NCI-H2171 (cell line): ENCODE measurements at places on chromosomes 11 and 22.
A peak's percentile ranks its signal among the peaks of the same experiment; 100 is the strongest.

- peak; percentile 39 for DNase-seq
Observed at GRCh38 chr11:111982019-111982464, 43.2 kb upstream of the DLAT start.

DNA sequence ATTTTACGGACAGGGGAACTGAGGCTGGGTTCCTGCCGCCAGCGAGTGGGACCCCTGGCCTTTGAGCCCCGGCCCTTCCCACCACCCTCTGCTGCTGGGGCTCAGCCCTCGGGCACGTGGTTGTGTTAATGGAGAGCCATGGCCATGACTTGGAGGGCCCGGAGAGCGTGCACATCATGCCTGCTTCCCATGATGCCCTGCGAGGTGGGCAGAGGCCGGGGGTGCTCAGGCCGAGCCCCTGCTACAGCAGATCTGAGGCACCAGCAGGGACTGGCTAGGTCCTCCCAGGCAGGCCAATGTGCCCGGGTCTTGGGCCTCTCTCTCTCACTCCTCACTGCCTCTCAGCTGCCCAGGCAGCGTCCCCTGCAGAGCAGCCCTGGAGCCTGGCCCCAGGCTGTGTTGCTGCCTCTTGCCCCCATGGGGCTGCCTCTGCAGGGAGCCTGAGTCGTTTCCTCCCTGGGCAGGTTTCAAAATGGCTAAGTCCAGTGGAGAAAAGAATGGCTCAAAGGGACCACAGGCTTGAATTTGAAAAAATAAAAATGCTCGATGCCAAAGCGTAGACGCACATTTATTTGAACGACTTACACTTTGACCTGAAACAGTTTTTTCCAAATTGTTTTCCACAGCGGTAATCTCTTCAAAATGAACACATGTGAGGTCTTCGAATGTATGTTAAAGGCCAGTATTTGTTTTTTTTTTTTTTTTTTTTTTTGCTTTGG, 72.6 kb upstream of the CLDN5 start:
- DNase-seq: no peak

DNA sequence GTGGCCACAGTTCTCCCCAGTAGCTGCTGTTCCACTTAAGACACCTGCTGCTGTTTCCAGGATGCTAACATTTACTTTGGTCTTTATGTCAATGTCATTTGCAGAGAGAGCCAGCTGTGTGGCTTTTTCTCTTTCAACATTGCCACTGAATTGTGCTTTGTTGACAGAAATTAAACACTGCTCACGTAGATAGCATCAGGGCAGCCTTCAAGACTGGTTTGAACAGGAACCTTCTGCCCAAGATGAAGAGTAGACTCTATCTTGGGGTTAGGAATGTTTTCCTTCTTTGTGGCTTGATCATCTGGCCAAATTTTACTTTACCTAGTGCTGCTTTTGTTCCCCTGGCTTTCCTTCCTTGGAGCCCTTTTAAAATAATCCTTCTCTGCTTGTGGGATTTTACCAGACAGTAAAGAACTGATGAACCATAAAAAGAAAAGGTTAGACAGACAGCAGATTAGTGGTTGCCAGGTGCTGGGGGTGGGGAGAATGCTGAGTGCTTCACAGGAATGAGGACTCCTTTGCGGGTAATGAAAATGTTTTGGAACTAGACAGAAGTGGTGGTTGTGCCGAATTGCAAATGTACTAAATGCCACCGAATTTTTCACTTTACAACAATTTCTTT, 22.7 kb upstream of the XBP1 start:
- peak; percentile 70 for DNase-seq

- no peak for DNase-seq
Observed at GRCh38 chr11:65429724-65430405, 7.3 kb downstream of the NEAT1 start.
